ENCODE measurements at places on chromosomes 7 and 10.
A peak's percentile ranks its signal among the peaks of the same experiment; 100 is the strongest.

DNA sequence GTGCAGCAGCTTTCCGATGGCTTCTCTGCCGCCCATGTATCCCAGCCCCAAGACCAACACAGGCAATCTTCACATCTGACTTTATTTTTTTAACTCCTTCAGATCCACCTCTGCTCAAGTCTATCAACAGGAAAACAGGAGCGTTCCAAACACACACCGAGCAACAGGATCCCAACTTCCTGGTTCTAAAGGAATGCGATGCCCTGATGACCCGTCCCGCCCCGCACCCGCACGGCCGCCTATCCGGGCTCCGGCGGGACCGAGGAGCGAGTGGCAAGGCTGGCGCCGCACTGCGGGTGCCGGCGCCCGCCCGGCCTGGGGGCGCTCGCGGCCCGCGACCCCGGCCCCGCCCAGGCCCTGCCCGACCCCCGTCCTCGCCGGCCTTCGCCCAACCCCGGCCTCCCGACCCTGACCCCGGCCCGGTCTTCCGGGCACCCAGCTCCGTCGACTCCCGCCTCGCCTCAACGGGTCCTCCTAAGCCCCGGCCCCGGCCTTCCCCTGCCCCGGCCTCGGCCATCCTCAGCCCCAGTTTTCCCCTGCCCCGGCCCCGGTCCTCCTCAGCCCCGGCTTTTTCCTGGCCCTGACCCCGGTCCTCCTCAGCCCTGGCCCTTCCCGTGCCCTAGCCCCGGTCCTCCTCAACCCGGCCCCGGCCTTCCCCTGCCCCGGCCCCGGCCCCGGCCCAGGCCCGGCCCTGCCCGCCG lies 730 bp downstream of the LARP4B start:
- no peak for DNase-seq

DNA sequence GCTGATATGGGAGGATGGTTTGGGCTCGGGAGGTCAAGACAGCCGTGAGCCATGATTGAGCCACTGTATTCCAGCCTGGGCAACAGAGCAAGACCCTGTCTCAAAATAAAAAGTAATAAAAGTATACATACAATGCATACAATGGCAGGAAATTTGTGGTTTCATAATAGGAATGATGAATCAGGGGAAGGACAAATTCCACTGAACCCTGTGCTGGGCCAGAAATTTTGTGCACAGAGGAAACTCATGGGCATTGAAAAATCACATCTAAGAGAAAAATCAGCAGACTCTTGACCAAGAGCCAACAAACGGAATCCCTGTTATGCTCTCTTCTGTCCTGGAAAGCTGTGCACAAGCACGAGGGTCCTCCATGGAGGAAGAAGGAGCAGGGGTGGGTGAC lies 35.1 kb downstream of the SEM1 start:
- no peak for DNase-seq

GRCh38 chr10:60914690-60915141 lies 29.3 kb downstream of the RHOBTB1 start:
- no peak for DNase-seq

DNA sequence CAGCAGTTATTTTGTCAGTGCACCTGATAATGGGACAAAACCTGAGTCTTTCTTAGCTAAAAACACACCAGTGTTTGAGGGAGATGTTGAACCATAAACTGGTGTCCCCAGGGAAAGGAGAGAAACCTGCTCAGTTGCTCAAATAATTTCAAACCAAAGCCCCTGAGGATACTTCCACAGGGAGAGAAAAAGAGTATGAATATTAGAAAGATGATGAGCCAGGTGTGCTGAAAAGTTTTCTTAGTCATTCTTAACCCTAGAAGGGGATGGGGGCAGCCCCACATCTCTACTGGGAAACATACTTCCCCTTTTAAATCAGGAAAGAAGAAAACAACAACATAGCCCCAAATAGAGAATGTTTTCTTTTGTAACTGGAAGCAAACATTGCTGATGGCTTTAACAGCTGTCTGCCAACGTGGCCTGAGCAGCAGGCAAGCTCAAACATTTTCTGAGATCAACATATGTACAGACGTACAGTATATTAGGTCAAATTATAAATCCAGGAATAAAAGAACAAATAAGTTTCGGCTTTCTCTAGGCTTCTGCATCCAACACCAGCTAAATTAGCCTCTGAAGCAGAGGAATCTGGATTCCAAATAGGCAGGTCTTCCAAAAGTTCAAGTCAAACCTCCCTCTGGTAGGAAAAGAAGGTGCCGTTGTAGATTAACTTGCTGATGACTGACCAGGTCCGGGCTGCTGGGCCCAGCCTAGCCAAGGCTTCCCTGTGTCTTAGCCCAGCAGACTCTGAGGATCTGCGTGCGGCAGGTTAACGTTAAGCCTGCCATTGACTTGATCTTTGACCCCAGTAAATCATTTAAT lies 30.5 kb upstream of the FBXW4 start:
- DNase-seq = no peak

DNA sequence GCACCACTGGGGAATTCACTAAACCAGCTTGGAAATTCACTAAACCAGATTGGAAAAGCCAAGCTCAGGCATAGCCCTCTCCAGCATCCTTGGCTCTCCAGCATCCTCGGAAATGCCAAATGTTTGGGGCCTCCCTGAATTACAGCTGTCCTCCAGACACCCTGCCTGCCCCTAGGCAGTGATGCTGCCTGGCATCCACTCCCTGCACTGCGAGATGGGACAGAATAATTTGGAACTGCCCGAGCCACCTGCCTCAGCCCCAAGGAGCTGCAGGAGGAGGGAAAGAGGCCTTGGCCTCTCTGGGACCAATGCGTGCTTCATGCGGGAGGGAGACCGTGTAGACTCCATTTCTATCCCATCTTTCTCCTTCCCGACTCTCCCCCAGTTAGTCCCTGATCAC lies 64.3 kb downstream of the INSIG1 start:
- no peak for DNase-seq

DNA sequence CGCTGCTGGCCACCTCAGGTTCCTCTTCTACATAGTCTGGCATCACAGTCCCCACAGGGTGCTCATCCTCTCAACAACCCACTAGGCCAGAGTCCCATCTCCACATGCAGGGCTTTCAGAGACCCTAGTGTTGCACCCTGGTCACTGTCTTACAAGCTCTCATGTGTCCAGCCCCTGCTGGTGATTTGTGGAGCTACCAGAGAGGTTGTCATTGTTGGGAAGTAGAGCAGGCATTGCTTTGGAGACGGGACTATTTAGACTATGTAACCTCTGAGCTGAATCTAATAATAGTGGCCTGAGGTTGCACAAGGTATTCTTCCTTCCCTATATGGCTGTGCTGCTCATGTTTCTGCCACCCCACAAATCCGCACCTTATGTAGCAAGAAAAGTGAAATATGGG lies 135.3 kb upstream of the VWC2 start:
- no peak for DNase-seq

GRCh38 chr10:27723436-27723835 lies 22.2 kb downstream of the MKX start:
- no peak for DNase-seq

DNA sequence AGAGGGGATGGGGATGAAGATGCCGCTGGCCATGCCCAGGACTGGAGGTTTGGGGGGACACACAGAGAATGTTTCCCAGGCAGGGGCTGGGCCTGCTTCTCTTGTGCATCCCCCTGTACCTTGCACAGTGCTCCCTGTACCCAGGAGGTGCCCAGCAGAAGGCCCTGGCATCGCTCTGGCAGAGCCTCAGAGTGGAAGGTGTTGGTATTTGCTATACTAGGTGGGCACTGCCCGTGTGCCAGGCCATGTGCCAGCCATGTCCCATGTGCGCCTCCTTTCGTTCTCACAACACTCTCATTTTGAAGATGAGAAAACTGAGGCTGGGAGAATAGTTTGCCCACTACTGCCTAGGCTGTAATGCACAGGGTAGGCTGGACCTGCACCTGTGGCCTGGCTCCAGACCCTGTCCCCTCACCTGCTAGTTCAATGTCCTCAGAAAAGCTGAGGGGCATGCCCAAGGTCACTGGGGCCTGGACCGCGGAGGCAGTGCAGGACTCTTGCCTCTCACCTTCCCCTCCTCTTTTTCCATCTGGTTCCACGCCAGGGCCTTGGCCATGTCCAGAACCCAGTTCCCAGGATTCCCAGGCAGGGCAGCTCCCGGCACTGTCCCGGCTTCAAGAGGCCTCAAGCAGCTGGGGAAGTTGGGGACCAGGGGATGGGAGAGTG lies 64.7 kb downstream of the GOLGA7B start:
- DNase-seq = no peak

DNA sequence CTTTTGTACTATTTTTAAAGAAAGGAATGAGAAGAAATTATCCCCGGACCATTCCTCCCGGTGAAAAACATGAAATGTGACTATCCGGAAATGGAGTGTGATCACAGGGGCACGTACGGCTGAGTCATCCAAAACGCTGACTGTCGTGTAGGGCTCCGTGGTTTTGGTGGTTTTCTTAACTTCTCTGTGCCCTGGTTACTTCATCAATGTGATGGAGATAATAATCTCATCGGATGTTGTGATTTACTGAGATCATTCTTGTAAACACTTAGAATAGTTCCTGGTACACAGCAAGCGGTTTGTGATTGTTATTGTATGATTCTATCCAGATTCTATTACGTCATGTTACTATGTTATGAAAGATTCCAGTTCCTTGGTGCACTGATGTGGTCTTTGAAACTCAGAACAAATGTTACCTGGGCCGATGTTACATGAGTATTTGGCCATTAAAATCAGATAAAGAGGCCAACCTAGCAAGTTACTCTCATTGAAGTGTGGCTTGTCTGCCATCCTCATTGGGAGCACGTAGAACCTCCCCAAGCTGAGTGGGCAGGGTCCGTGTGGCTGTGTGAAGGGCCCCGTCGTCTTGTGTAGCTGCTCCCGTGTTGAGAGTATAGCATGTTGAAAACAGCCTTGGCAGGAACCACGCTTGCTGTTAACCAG lies 99.5 kb downstream of the CAMK1D start:
- DNase-seq = peak; percentile 25

GRCh38 chr10:11167233-11167966 lies 149.7 kb downstream of the CELF2 start:
- DNase-seq = no peak

DNA sequence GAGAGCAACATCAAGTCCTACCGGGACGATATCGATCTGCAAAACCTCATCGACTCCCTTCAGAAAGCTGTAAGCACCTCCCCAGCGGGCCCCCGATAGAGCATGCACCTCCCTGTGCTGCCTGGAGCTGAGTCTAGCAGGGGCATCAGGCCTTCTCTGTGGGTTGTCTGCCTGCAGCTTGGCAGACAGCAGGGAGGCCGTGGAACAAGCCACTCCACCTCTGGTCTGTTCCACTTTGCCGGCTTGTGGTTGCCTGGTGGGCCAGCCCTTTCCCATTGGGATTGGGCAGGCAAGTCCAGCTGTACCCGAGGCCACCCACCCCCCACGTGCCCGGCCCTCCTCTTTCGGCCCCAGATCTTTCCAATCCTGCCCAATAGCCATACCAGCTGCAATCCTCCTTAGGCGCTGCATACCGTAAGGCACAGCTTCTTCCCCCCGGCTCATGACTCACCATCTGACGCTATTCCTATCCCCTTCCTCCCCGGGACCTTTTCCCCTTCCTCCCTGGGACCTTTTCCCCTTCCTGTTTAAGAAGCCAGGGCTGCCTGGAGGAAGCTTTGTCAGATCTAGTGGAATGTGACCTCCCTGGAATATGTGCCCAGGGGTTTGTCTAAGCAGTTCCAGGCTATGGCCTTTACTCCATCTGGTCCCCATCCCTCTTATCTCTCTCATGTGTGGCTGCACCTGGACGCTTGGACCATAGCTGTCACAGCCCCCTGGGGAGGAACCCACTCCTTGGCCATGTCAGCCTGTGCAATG lies 28.1 kb upstream of the SH2D4B start:
- DNase-seq = no peak

- no peak for DNase-seq
Observed at GRCh38 chr10:9613338-9614075, 1404.2 kb upstream of the CELF2 start.

DNA sequence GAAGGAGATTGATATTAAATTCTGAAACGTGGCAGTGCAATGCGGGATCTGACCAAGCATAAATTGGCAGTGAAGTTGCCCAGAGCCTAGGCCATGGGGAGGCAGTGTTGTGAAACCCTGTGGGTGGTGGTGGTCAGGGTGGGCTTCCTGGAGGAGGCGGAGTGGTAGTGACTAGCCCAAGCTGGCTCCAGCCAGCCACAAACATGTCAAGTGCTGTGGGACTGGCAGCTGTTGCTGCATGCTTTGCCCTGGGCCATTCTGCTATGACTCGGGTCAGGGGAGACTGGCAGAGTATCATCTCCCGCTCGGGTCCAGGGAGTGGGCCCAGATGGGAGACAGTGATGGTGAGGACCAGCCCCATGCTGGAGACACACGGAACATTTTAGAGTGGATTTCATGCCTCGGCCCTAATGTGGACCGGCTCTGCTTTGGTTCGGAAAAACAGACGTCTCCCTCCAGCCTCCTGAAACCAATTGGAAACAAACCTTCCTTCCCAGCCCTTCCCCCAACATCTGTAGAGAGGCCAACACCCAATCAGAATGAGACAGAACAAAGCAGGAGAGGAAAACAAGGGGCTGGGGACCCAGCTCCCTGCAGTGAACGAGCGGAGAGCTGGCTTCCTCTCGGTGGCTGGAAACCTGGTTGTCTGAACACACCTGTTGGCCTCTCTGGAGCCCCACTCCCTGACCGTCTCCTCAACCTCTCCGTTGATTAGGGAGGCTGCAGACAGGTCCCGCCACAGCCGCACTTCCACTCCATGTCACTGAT lies 58.2 kb downstream of the TMEM270 start:
- no peak for DNase-seq

- DNase-seq = no peak
Observed at GRCh38 chr10:132876993-132877431, 65.4 kb downstream of the CFAP46 start.

DNA sequence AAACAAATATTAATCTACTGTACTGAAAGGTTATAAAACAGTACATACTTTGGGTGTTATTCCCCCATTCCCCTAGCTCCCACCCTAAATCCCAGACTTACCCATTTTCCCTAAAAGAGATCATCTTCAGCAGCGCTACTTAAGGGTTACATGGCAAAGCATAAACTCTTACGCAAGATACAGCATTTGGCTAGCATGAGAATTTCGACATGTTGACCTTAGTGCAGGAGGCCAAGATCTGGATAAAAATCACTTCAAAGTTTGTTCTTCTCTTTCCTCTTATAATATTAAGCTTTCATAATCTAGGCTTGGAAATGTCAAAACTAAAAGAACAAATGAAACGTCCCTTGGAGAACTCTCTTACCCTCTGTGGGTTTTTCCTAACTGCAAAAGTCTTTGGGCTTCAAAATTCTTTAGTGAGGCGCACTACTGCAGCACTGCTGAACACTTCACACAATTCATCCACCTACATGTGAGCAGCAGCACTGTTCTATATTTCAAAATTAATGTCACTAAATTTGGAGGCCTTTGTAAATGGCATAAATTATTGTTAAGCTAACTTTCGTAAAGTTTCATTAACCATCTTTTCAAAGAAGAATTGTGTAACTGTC lies 59.5 kb upstream of the PDLIM1 start:
- no peak for DNase-seq
